ENCODE measurements at places on chromosomes 11 and 22. TPM values are rescaled to one million over a fixed set of nuclear protein-coding genes. Genes with fewer than 3 reads are reported as not detected.

DNA sequence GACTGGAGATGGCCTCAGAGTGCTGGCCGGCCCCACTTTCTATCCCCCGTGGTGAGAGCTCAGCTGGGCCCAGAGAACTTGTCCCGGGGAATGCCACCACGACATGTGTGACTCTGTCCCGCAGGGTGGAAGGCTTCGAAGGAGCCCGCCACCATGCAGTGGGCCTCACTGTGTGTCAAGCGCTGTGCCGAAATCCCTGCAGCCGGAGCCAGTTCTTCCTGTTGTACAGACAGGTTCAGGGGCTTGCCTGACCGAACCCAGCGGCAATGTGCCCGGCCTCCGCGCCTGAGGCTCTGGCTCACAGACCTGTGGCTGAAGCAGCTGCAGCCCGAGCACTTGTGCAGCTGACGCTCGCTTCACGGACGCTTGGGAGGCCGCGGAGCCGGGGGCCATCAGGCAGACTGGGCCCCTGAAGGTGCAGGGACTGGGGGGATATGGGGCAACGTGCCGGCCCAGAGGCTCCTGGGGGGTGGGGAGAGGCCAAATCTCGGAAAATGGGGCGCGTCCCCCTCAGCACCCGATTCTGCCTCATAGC is 650 bp downstream of the PPM1F start:
- DNase-seq = no peak

- no peak for DNase-seq
Observed at GRCh38 chr22:19766511-19767426, 6.2 kb downstream of the TBX1 start.

- peak; percentile 31 for DNase-seq
Observed at GRCh38 chr11:128318856-128319474, 268.4 kb downstream of the ETS1 start.

GRCh38 chr11:92852229-92852628 is 117.2 kb upstream of the MTNR1B start:
- no peak for DNase-seq

Gene PKNOX2
- total RNA-seq = 2.9 TPM

Gene CBLIF
- not detected for total RNA-seq

DNA sequence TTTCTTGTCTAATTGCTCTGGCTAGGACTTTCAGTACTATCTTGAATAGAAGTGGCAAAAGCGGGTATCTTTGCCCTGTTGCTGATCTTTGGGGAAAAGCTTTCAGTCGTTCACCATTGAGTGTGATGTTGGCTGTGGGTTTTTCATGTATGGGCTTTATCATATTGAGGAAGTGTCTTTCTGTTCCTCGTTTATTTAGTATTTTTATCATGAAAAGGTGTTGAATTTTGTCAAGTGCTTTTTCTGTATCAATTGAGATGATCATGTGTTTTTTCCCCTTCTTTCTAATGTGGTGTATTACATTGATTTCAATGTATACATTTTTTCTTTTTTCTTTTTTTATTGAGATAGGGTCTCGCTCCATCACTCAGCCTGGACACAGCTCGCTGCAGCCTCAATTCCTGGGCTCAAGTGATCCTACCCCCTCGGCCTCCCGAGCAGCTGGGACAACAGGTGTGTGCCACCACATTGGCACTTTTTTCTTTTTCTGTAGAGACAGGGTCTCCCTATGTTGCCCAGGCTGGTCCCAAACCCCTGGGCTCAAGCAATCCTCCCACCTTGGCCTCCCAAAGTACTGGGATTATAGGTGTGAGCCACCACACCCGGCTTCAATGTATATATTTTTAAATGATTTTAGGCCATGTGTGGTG is 5.3 kb upstream of the GNB1L start:
- no peak for DNase-seq

DNA sequence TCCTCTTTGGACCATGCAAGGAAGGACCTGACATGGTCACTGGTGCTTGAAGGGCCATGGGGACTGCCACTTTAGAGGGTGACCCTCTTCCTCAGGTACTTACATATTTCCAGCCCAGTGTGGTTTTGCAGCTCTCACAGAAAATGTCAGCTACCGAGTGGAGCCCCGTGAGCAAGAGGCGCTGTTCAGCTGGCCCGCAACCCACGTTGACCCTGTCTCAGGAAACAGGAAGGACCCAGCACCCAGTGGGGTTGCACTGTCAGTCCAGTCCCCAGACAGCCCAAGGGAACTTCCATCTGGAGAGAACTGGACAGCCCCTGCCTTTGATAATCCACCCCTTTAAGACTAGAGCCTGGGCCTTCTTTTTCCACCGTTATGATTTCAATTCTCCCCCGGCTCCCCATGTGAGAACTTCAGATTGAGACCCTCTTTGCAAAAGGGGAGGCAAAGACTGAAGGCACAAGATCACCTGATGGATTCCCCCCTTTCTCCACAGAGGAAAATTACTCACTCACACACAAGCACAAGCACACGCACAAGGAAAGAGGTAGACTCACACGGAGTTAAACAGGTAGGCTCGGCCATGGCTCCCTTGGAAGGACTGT is 3.4 kb downstream of the YPEL4 start:
- DNase-seq = no peak
